ENCODE measurements at places on chromosomes 1 and 21. TPM values are rescaled to one million over a fixed set of nuclear protein-coding genes. Genes with fewer than 3 reads are reported as not detected.

The NEK2 gene
- 40.4 TPM for total RNA-seq

The AVPR1B gene
- not detected for total RNA-seq

The CYP4Z1 gene
- not detected for total RNA-seq

The SH2D2A gene
- 5.1 TPM for total RNA-seq

The TPR gene
- 51.6 TPM for total RNA-seq

The NBPF26 gene
- 5.0 TPM for total RNA-seq

The CRNN gene
- not detected for total RNA-seq

Measured in A549 treated with DMSO at 1 μM for 4 hours (cell line).